ENCODE measurements at places on chromosomes 5 and 9.
A peak's percentile ranks its signal among the peaks of the same experiment; 100 is the strongest.

DNA sequence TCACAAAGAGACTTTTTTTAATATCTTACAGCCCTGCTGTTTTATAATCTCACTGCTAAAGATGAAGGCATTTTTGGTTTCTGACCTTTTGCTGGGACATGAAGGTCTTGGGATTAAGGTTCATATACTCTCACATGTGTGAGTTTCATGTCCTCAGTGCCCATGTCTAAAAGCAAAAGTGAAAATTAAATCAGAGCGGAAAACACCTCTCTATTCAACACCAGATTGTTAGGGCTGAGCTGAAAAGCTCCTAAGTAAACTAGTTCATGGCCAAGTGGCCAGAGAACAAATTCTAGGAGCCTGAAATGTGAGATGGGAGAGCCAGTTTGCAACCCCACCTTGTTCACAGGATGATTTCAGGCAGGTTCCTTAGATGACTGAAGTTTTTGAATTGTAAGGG lies 110.9 kb downstream of the GRIA1 start:
- no peaks in the 10 kb centered on the region for H3K36me3 ChIP-seq
- DNase-seq: no peak
- no peak overlapping the region for H3K27ac ChIP-seq

DNA sequence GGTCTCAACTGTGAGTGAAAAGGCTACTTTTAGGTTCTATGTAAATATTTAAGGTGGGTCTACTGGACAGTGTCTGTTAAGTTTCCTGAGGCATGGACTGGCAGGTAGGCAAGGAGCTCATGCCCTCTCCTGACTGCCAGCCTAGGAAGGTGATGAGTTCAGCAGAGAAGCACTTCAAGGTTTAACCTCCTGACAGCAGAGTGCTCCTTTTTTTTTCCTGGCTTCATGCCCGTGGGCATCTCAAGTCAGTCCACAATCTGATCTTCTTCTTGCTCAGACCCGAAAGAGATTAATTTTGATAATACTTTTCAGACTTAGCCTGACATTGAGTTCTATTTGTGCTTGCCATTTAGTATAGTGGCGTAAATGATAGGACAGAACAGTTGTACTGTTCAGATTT lies 241.9 kb upstream of the NREP start:
- no peak overlapping the region for H3K4me3 ChIP-seq
- H3K27me3 ChIP-seq: no peaks in the 10 kb centered on the region
- no peaks in the 10 kb centered on the region for H3K4me1 ChIP-seq
- no peaks in the 10 kb centered on the region for H3K36me3 ChIP-seq

DNA sequence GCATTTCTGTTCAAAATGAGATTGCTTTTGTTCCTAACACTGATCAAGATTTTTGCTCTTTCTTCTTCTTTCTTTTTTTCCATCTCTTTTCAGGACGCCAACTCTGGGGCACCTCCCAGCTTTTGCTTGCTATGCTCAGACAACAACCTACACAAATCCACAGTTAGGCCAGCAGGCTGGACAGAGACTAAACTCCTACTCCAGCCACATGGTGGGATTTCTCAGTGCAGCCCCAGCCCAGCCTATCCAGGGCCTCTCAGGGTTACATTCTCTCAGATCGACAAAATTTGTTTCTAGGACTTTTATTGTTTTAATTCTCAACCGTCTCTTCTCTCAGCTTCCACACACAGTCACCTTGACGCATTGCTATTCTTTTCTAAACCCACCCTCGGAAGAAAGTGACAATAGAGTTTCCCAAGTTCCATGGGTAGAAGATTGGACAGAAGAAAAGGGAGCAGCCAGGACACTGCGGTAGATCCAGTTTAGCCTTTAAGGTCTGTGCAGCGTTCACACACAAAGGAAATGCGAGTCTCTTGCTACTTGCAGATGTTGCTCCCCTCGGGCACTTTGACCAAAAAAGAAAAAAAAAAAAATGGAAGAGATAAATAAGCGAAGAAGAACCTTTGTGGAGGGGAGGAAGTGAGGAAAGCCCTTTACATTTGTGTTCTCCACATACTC lies 588.6 kb upstream of the GRAMD2B start:
- DNase-seq: no peak
- H3K4me3 ChIP-seq: no peak overlapping the region
- peaks cover 2% of the 10 kb centered on the region for H3K27me3 ChIP-seq
- H3K36me3 ChIP-seq: no peaks in the 10 kb centered on the region
- no peak overlapping the region for H3K27ac ChIP-seq

- no peak overlapping the region for H3K4me3 ChIP-seq
- no peaks in the 10 kb centered on the region for H3K36me3 ChIP-seq
- no peaks in the 10 kb centered on the region for H3K4me1 ChIP-seq
- no peak for DNase-seq
- H3K27ac ChIP-seq: no peak overlapping the region
Measured at GRCh38 chr9:124455820-124456219, 5.6 kb downstream of the ADGRD2 start.

- H3K27ac ChIP-seq: peak overlapping the region; percentile 94
- DNase-seq: no peak
- peaks cover 3% of the 10 kb centered on the region for H3K27me3 ChIP-seq
- peaks cover 50% of the 10 kb centered on the region for H3K4me1 ChIP-seq
- no peaks in the 10 kb centered on the region for H3K36me3 ChIP-seq
- H3K4me3 ChIP-seq: no peak overlapping the region
Measured at GRCh38 chr5:35855187-35855586, 1.5 kb upstream of the IL7R start.

DNA sequence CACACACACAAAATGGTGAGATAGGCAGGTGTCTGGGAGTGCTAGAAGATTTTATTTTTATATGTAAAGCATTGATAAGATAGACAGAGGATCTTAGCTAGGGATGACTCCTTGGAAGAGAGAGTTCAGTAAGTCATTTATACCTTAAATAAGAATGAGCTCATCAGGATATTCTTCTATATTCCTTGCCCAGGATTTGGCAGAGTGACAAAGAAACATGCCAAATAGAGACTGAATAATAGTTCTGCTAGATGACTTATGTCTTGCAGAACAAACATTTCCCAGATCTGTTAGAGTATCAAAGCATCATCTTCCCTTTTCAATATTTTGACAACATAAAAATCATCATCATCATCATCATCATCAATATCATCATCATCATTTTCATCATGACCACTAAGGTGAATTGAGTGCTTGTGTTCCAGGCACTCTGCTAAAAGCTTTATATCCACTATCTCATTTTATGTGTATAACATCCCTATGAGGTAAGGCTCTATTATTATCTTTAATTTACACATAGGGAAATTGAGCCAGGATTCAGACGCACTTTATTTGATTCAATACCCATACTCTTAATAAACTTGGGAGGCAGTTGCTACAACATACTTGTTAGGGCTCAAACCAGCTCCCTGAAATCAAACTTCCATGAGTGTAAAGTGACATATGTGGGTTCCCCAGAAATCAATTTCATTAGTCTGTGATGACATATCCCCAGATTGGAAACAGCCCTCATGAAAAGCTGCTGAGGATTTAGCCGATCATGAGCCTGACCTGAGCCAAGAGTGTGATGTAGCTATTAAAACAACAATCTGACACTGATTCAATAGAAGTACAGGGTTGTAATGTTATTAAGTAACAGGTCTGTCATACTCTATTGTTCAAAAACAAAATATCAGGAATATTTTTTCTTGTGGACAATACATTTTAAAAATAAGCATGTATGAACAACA lies 176.3 kb upstream of the SEMA6A start:
- no peak overlapping the region for H3K27ac ChIP-seq
- no peak overlapping the region for H3K4me3 ChIP-seq
- H3K4me1 ChIP-seq: no peaks in the 10 kb centered on the region
- no peaks in the 10 kb centered on the region for H3K27me3 ChIP-seq

DNA sequence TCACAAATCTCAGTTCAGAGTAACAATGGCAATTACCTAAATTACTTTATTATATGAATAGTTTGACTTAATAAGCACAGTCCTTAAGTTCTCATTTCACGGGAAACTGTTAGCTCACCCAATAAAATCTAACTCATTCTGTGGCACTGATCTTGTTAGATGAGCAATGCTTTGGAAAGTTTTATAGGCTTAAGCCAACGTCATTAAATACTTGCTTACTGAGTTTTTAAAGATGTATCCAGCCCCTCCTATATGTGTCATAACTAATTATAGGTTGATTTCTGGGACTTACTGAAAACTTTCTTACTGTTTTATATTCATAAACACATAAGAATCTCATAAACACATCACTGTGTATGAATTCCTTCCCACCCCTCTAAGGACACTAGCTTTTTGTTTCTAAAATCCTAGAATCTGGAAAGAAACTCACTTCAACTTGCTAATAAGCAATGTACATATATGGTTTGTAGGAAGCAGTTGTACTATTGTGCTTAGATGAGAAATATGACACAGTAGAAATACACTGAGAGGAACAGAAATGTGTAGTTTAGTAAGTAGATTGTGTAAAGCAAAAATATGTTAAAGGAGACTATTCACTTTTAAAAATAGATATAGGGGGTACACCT lies 14.1 kb upstream of the MARCOL start:
- no peaks in the 10 kb centered on the region for H3K36me3 ChIP-seq
- no peak overlapping the region for H3K4me3 ChIP-seq
- no peak overlapping the region for H3K27ac ChIP-seq
- no peaks in the 10 kb centered on the region for H3K4me1 ChIP-seq
- no peaks in the 10 kb centered on the region for H3K27me3 ChIP-seq

DNA sequence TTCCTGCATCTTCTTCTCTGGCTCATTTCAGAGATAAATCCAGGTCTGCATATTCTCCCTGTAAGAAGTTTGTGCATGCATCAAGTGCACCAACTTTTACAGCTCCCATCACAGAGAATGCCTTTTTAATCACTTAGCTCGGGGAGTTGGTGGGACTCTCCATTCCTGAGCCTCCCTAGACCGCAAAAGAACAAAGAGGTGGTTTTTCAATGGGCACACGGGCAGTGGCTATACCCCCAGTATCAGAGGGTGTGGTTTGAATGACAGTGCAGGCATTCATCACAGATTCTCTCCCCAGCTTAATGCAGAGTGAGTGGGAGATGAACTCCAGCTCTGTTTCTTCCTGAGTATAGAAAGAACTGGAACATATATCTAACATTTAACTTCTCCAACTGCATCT lies 264.7 kb upstream of the NR4A3 start:
- no peaks in the 10 kb centered on the region for H3K36me3 ChIP-seq
- DNase-seq: no peak
- H3K4me1 ChIP-seq: no peaks in the 10 kb centered on the region
- H3K27ac ChIP-seq: no peak overlapping the region
- no peak overlapping the region for H3K4me3 ChIP-seq

GRCh38 chr5:116229131-116229689 lies 144.4 kb downstream of the COMMD10 start:
- no peaks in the 10 kb centered on the region for H3K27me3 ChIP-seq
- no peak overlapping the region for H3K27ac ChIP-seq
- no peak for DNase-seq
- H3K4me3 ChIP-seq: no peak overlapping the region
- H3K4me1 ChIP-seq: peaks cover 16% of the 10 kb centered on the region

DNA sequence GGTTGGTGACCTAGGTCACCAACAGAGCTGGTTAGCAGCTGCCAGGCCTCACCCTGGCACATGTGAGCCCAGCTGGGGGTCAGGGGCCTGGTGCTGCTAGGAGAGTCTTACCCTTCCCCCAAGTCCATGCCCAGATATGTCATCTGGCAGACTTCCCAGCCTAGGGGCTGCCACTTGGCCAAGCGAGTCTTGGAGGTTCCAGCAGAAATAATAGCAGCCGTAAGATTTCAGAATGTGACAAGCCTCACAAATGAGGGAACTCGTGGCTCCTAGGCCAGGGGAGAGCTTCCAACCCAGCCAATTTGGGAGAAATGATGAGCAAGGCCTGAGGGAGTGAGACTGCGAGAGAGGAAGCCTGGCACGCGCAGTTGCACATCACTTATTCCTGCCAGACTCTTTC lies 11.1 kb downstream of the URM1 start:
- no peak for DNase-seq
- H3K4me3 ChIP-seq: no peak overlapping the region
- H3K36me3 ChIP-seq: peaks cover 3% of the 10 kb centered on the region
- H3K27me3 ChIP-seq: no peaks in the 10 kb centered on the region
- no peak overlapping the region for H3K27ac ChIP-seq
- H3K4me1 ChIP-seq: no peaks in the 10 kb centered on the region

GRCh38 chr9:108919517-108919916 lies 14.4 kb downstream of the ELP1 start:
- no peaks in the 10 kb centered on the region for H3K4me1 ChIP-seq
- DNase-seq: no peak
- H3K36me3 ChIP-seq: peaks cover 13% of the 10 kb centered on the region
- H3K27me3 ChIP-seq: no peaks in the 10 kb centered on the region

DNA sequence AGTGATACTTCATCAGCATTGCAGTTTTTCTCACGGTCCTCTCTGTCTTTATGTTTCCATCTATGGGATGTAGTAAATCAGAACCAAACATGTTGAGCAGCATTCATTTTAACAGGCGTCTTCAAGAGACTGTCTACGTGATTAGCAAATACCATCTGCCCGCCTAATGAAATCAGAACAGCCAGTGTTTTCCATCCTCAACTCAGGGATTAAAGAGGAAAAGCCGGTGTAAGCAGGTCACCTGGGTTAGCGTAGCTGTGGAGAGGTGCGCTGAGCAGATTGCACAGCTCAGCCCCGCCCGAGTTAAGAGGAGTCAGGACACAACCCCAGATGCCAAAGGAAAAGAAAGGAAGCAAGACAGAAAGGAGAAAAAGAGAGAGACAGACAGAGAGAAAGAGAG lies 54.3 kb upstream of the ANKRD33B start:
- DNase-seq: no peak
- no peak overlapping the region for H3K4me3 ChIP-seq
- peaks cover 4% of the 10 kb centered on the region for H3K36me3 ChIP-seq
- H3K27ac ChIP-seq: no peak overlapping the region
- H3K27me3 ChIP-seq: peaks cover 4% of the 10 kb centered on the region
- H3K4me1 ChIP-seq: no peaks in the 10 kb centered on the region

DNA sequence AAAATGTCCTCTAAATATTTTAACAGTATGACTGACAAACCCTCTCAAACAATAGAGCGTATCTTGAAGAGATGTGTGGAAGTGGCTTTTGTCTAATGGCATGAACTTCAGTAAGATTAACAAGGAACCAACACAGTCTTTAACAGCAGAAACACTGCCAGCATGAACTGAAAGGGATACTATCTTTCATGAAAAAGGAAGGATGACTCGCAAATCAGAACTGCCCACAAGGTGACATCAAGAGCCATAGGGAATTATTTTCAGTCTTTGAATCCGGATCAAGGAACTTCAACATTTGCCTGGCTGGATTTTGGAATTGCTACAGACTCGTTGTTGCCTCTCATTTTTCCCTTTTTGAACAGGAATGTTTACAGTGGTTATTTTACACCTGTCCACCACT lies 5.1 kb upstream of the HEXB start:
- DNase-seq: no peak
- no peak overlapping the region for H3K4me3 ChIP-seq
- no peaks in the 10 kb centered on the region for H3K36me3 ChIP-seq
- no peaks in the 10 kb centered on the region for H3K4me1 ChIP-seq

DNA sequence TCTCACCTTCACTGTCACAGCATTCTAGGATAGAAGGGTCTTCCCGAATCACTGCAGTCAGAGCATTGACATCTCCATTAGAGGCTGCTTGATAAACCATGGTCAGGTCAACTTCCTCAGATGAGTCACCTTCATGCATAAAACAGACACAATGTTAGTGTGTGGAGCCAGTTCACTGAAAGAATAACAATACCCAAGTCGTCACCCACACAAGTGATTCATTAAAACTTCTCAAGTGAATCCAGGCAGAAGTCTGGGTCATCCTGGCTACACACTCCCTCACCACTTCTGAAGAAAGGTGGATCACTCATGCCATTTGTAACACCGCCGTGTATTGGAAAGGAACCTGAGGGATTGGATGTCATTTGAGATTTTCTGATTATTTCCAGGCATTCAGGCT lies 49.6 kb downstream of the ANKRD55 start:
- no peak overlapping the region for H3K4me3 ChIP-seq
- H3K36me3 ChIP-seq: no peaks in the 10 kb centered on the region
- H3K27me3 ChIP-seq: peaks cover 2% of the 10 kb centered on the region
- no peaks in the 10 kb centered on the region for H3K4me1 ChIP-seq

All from immature natural killer cell (primary cell).